Epithelial cell of prostate (primary cell): ENCODE measurements at places on chromosomes 6 and 20.
A peak's percentile ranks its signal among the peaks of the same experiment; 100 is the strongest.

- no peak for DNase-seq
Observed at GRCh38 chr6:134469702-134470456, 152.0 kb upstream of the SGK1 start.

- DNase-seq = no peak
Observed at GRCh38 chr20:58097429-58097828, 131.0 kb downstream of the ANKRD60 start.

DNA sequence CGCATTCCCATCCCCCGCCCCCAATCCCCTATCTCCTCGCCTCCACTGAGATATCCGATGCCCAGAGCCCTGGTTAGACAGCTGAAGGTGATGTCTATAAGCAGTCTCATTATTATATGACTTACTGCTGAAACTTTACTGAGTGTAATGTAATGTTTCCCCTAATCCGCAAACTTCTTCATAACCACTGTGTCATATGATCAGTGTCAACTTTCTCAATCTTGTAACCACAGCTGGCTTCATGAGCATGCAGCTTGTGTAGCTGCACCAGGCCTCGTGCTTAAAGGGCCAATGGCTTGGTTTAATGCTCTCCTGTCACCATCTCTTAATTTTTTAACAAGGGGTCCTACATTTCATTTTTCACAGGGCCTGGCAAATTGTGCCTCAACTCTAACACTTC lies 8.1 kb downstream of the ASIP start:
- no peak for DNase-seq

DNA sequence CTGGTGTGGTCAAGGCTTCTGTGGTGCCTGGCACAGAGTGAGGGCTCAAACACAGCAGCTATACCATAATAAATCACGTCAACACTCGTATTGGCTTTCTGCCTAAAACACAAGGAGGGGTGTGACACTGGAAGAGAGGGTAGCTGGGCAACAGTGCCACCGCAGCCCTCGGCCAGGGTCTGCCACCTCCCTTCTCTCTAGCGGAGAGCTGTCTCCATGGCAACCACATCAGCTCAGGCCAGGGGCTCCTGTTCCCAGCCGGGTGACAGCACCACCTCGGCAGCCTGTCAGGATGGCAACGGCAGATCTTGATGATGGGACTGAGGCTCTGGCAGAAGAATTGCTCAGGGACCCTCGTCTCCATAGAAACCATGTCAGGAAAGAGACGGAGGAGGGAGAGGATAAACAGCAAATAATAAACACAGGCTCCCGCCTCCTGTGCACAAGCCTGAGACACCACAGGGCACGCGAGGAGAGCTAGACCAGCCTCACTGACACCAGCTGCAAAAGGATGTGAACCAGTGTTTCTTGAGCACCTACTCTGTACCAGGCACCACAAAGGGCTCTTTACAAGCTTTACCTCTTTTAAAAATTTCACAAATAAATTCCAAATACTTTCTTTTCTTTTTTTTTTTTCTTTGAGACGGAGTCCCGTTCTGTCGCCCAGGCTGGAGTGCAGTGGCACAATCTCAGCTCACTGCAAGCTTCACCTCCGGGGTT lies 50.4 kb upstream of the TLDC2 start:
- DNase-seq = no peak

DNA sequence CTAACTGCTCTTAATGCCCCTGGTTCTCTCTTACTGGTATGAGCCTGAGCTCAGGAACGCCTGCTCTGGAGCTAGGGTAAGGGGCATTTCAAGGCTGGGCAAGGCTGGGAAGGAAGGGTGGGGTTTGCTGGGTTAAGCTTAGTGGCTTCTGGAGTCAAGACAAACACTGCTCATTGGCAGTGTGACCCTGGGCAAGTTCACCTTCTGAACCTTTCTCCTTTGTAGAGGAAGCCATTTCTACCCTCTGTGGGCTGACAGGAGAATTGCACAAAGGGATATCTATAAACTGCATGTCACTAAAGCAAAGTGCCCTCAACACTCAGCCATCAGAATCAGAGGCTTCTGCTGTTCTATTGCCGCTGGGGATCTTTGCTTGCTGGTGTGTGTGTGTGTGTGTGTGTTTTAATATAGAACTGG lies 20.3 kb upstream of the LRRN4 start:
- no peak for DNase-seq

DNA sequence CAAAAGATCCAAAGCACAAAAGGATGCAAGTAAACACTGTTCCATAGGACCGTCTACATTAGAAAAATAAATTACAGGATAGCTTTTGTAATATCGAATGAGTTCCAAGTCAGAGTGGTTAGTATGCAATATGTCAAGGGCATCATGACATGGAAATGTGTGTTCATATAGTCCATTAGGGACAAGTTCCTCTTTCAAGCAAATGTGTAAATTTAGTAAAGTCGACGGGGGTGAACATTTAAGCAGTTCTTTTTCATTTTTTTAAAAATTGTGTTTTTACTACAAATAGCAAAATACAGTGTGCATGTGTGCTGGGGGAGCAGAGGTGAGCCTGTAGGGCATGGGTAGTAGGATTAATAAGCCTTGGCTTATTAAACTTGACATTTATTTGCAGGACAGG lies 359.0 kb downstream of the ESR1 start:
- no peak for DNase-seq

- no peak for DNase-seq
Observed at GRCh38 chr6:66838764-66839163, 1131.7 kb upstream of the EYS start.

GRCh38 chr6:18306977-18307376 lies 42.6 kb upstream of the DEK start:
- no peak for DNase-seq

DNA sequence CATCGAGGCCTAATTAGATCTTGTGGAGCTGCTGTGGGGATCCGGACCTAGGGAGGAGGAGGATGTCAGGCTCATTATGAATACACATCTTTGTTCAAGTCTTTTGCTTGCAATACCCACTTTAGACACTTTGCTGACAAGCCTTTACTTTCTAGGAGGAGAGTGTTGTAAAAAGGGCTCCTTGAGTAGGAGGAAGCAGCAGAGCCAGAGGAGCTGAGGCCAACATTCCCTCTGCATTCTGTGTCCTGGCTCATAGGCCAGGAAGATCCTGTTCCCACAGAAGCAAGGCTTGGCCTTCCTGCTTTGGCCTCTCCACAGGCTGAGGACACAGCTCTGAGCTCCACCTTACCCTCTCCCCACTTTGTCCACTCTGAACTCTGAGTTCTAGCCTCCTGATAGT lies 67.1 kb downstream of the TPD52L1 start:
- DNase-seq = no peak

DNA sequence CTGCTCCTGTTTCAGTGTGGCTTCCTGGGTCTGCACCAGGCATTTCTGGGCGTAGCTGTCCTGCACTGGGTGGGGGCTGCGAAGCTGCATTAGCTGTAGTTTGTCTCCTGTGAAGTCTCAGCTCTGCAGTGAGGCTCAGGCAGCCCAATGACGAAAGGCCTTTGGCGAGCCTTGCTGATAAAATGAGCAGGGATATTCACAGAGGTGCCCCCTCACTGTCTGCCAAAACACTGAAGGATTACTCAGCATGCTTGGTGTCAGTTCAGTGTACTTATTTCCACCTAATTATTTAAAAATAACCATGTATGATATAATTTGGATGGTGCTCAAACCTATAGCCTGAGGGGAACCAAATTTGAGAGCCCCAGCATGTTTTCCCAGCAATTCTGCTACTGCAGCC lies 73.5 kb downstream of the ECT2L start:
- no peak for DNase-seq

GRCh38 chr6:11514672-11515071 lies 22.9 kb upstream of the TMEM170B start:
- no peak for DNase-seq

GRCh38 chr6:44399991-44400390 lies 12.5 kb downstream of the CDC5L start:
- DNase-seq = no peak

DNA sequence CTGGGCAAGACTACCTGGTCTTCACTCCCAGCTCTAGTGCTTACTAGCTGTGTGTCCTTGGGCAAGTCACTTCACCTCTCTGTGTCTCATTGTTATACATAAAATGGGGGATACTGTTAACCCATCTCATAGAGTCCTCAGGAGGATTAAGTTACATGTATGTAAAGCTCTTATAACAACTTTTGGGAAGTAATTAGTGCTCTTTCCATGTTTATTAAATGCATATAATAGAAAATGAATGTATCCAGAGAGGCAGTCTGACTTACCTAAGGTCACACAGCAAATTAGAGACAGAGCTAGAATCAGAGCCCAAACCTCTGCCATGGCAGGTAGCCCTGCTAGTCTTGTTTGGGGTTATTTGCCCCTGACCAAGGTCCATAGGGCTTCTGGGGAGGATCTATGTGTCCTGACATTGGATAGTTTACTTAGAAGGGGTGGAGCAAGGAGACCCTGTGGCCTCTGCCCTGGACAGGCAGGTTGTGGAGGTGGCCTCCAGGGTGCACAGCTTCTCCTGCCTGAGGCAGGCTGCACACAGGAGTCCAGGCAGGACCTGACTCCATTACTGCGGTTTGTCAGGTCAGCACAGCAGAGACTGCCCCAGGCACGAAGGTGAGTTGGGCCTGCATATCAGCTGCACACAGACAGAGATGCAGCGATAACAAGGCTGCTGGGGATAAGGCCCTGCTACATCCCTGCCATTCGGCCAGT lies 8.4 kb upstream of the MAPK13 start:
- DNase-seq = no peak

DNA sequence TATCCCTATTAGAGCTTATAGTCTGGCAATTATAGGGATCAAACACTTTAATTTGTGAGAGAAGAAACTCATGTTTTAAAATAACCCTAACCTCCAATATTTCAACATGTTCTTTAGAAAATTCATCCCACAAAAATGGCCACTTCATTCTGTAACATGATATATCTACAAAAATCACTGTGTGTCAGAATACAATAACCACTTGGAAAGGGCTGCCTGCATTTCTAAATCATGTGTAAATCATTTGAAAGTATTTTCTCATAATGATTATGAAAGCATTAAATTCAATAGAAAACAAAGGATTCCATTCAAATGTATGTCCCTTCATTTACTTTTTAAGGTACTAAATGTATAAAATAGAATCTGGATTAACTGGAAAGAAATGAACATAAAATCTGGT lies 101.4 kb upstream of the NHSL1 start:
- no peak for DNase-seq

DNA sequence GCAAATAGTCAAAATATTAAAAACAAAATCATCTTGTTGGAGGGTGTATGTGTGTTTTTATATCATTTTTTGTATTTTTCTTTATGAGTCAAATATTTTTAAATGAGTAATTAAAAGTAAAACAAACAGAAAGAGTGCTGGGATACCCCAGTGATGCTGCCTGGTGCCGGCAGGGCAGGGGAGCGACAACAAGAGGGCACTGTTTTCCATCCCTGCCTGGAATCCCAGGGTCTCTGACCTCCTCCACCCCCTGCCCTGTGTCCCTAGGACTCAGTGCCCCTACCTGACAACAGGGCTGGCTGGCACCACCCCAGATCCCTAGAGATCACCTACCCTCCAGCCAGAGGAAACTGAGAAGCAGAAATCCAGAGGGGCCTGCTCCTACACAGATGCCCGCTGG lies 41.9 kb upstream of the HMGA1 start:
- no peak for DNase-seq

- no peak for DNase-seq
Observed at GRCh38 chr6:64280569-64280968, 645.0 kb downstream of the PHF3 start.

- no peak for DNase-seq
Observed at GRCh38 chr6:146856296-146856695, 257.5 kb downstream of the ADGB start.

DNA sequence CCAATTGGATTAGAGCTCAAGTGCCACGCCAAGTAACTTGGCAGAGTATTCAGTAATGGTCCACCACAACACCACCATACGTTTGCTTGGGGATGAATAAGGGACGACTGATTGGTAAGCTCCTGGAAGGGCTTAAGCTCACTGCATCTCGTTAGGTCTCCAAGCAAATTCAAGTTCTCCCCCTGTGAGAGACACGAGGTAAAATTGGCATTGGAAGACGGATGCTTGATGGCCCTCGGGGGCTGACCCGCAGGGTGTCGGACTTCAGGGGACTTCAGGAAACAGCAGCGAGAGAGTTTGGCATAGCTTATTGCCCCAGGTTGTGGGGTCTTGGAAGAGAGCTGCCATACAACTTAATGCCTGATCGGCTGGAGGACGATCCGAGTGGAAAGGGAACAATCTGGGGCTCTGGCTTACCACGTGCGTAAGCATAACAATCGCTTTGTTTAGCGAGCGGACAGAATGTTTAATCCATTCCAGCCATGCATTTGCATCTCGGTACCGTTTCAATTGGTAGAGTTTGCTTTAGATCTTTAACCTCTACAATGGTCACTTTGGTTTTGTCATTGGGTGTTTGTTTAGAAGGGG lies 4.8 kb upstream of the ZNFX1 start:
- DNase-seq = no peak

GRCh38 chr6:133991096-133991593 lies 38.1 kb downstream of the TBPL1 start:
- no peak for DNase-seq

DNA sequence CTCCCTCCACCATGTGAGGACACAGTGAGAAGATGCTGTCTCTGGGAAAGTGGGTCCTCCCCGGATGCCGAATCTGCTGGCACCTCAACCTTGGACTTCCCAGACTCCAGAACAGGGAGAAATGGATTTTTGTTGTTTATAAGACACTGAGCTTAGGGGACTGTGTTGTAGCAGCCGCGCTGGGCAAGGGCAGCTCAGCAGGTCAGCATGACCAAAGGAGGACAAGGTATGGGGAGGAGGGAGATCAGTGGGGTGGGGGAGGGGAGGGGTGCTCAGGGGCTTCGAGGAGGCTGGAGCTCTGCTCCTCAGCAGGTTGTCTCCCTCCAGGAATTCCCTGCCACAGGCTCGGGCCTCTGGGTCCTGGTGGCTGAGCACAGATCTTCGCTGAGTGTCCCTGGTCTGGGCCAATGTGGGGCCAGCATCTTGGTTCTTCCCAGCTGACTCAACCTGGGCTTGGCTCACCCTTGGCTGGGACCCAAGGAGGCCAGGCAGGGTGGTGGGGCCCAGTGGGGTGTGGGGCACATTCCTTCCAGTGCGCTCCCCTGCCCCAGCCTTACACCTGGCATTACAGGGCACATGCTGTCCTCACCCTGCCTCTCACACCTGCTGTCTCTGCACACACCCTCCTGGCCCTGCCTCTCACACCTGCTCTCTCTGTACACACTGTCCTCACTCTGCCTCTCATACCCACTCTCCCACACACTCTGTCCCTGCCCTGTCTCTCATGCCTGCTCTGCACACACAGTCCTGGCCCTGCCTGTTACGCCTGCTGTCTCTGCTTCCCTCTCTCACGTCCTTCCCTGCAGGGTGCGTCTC lies 107.3 kb downstream of the SYCP2 start:
- peak; percentile 61 for DNase-seq

GRCh38 chr6:99253271-99253670 lies 96.2 kb downstream of the FAXC start:
- no peak for DNase-seq
